ENCODE measurements at places on chromosomes 3 and 15.

- DNase-seq = no peak
These were observed 36.1 kb downstream of the SELENOT start for GRCh38 chr3:150639262-150639661.

DNA sequence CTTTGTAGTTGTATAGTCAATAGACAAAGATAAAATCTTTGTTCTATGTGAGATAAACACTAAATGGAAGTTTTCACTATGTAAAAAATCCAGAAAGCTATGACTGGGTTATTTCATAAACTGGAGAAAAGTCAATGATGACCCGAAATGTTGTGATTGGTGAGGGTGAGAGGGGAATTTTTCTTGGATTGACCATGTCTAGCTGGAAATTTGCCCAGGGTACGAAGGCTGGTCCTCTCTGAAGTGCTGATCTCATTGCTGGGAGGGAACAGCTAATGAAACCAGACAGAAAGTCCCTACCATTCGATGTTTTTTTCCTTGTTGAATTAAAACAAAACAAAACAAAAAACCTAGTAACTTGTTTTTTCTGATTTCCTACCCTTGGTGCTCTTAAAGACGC, 14.3 kb downstream of the TPRG1 start:
- DNase-seq = no peak

DNA sequence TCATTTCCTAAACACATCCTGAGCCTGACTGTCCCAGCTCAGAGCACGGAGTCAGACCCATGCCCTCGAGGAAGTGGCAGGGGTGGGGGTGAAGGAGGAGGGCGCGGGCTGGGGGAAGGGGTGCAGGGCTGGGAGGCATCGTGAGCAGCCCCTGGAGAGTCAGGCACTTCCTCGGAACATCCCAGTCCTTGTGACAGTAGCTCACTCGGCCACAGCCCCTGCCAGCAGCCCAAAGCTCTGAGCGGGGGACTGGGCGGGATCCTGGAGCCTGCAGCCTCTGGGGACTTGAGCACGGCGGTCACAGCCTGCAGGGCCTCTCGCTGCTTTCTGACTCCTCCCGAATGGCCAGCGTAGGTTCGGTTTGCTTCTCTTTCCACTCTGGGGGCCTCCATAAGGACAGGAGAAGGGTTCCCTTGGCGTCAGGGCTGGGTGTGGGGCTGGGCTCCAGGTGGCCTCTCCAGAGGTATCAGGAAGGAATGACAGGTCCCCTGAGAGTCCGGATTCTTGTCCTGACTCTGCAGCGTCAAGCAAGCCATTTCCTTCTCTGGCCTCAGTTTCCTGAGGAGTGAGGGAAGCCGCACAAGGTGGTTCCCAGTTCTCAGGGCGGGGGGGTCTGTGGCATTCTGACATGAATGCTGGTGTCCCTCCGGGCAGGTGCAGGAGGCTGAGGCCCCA, 20.9 kb downstream of the PSTPIP1 start:
- DNase-seq = no peak

DNA sequence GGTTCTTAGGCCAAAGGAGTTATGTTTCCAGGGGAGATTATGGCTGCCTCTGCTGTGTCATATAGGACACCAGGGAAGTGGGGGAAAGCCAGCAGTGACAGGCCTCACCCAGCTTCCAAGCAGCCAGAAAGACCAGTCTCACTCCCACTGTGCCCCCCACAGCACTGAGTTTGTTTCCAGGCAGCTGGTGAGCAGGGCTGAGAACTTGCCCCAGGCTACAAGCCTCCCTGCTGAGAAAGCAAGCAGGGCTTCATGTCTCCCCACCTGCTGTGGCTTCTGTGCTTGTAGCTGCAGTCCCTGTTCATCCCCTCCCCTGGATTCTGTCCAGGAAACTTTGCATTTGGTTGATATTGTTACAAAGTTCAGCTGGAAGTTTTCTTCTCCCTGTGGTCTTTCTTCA, 376.3 kb downstream of the PDCD6IP start:
- DNase-seq = no peak

GRCh38 chr3:28940530-28940929, 340.3 kb upstream of the RBMS3 start:
- DNase-seq = no peak

- DNase-seq = no peak
These were observed 315.6 kb upstream of the ATP10A start for GRCh38 chr15:26178640-26179220.

GRCh38 chr3:130916507-130917167, 22.8 kb downstream of the ATP2C1 start:
- DNase-seq = no peak

- no peak for DNase-seq
These were observed 1.4 kb upstream of the BHLHE40 start for GRCh38 chr3:4977853-4978203.

- no peak for DNase-seq
These were observed 695.5 kb downstream of the EPHA3 start for GRCh38 chr3:89802881-89803280.

DNA sequence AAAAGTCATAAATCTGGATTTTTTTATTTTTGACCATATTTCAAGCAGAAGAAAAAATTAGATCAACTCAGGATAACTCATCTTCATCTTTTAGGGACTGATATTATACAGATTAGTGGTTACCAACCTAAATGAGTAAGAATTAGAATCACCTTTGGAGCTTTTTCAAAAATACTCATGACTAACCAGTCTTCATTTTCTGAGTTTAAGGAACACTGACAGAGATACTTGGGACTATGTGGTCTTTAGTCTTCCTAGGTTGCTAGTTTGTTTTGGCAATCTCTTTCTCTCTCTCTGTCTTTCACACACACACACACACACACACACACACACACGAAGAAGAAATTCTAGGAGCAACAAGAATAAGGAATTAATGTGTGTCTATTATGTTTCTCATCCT, 50.1 kb downstream of the TMOD3 start:
- no peak for DNase-seq

DNA sequence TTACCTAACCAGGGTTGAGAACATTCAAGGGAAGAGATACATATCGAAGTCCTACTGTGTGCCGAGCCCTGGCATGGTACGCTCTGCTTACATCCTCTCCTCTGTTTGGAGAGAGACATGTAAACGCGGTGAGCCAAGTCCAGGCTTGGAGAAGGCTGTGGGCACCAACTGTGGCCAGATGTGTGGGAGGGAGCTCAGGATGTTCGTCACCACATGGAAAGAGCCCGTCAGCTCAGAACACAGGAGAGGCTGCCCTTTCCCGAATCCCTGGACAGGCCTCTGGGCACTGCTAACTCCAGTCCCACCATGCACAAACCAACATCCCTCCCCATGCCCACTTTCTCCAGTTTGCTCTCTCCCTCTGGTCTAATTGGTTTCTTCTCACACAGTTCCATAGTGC, 43.0 kb downstream of the MESD start:
- DNase-seq = no peak

DNA sequence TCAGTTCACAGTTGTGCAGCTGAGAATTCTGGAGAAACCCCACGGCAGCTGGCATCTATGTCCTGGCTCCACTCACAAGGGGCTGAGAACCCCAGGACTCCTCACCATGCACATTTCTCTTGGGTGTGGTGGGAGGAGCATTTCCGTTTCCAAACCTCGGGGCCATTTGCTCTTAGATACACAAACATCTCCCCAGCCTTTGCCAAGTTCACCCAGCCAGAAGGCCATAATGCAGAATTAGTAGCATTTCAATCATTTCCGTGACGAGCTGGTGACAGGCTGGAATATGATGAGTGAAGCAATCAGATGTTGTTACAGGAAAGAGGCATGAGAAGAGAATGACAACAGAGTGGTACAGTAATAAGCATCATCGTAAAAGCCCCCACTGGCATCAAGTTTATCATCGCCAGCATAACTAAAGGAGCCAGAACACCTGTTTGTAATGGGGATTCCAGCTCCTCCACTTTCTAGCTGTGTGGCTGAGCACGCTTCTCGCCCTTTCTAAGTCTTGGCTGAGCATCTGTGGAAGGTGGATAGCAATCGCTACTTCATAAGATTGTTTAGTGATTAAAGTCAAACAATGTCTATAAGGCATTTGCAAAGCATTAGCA, 82.0 kb downstream of the LIPC start:
- DNase-seq = no peak

- DNase-seq = no peak
These were observed 193.5 kb downstream of the TNIK start for GRCh38 chr3:171266740-171267073.

- DNase-seq = no peak
These were observed 129.2 kb downstream of the CCNL1 start for GRCh38 chr3:157030712-157031111.

DNA sequence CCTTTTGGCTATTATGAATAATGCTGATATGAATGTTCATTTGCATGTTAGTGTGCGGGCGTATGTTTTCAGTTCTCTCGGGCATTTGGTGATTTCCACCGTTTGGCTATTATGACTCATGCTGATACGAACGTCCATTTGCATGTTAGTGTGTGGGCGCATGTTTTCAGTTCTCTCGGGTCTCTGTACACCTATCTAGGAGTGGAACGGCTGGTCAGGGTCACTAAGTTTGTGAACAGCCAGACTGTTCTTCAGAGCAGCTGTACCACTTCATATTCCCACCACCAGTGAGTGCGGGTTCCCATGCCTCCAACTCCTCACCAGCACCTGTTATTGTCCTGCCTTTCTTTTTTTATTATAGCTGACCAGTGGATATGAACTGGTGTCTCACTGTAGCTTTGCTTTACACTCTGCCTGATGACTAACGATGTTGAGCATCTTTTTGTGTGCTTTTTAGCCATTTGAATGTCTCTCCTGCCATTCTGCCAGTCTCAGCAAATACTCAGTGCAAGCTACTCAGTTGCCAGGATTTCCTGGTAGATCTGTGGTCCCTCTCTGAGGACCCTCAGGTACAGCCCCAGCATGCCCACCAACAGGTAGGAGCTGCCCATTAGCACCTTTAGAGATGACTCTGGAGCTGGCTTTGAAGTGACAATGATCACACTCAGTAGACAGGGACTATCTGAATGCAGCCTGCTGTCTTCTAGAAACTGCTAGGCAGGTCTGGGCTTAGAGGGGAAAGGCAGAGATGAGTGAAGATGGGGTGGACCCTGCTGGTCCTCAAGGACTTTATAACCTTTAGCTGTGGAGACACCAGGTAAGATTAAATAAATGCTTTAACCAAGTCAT, 141.1 kb downstream of the XXYLT1 start:
- DNase-seq = no peak

DNA sequence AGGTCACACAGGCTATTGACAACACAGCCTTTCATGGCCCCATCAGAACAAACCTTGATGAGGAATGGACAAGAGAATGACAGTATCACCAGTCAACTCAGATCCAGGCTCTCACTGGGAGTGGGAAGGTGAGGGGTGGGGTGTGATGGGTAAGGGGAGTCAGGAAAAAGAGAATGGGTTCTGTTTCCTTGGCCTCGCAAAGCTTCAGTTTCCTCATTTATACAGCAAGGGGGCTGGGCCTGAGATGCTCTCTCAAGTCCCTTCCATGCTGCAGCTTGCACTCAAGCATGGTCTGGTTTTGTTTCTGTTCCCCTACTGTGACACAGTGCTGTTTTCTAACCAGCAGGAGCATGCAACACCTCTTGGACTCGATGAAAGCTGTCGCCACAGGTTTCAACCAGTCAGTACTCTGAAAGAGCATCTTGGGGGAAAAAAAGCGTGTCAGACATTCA, 65.7 kb upstream of the IL12A start:
- no peak for DNase-seq

- no peak for DNase-seq
These were observed 10.8 kb downstream of the LYSMD4 start for GRCh38 chr15:99722406-99722805.

GRCh38 chr3:172586436-172586835, 63.2 kb upstream of the TNFSF10 start:
- DNase-seq = no peak

DNA sequence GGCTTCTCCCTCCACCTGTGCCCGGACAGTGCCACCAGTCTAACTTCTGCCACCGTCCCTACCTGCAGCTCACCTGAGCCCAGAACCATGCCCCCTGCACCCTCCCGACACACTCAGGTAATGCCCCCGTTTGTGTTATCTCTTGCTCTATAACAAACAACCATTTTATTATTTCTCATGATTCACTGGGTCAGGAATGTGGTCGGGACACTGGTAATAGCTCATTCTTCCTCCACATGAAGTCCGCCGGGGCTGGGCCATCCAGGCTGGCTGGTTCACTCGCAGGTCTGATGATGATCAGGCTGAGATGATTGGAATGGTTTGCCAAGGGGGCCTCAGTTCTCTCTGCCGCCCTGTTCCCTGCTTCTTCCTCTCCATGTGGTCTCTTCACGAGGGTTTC, 20.3 kb upstream of the NR2E3 start:
- DNase-seq = no peak

GRCh38 chr3:119427669-119428068, 35.7 kb downstream of the TMEM39A start:
- no peak for DNase-seq

- no peak for DNase-seq
These were observed 2.5 kb downstream of the SCAMP2 start for GRCh38 chr15:74870436-74871215.

- no peak for DNase-seq
These were observed 254.2 kb upstream of the NR2F2 start for GRCh38 chr15:96076350-96076749.

GRCh38 chr3:52391096-52391495, 53.8 kb downstream of the SEMA3G start:
- no peak for DNase-seq

GRCh38 chr3:168881804-168882203, 781.7 kb downstream of the MECOM start:
- DNase-seq = no peak

- no peak for DNase-seq
These were observed 967.7 kb downstream of the AGBL1 start for GRCh38 chr15:87047203-87047965.

- no peak for DNase-seq
These were observed 35.0 kb upstream of the ARID3B start for GRCh38 chr15:74505837-74506514.

GRCh38 chr3:179811321-179812095, 158.7 kb downstream of the USP13 start:
- no peak for DNase-seq

DNA sequence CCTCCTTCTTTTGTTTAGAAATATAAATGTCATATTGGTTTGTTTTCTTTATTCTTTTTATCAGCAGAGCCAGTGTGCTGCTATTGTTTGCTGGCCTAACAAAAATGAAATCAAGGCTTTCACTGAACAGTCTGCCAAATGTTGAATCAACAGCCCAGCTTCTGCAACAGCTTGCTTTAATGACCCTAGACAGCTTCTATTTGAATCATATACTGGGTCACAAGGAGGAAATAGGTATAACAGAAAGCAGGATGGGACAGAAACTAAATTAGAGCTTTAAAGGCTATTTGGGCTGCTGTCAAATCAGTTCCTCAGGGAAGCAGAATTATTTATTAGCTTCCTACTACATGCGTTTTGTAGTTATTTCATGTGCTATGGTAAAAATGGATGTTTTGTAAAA, 12.1 kb upstream of the DNAJC13 start:
- DNase-seq = no peak

- DNase-seq = peak; percentile 17
These were observed 24.7 kb downstream of the GPR15 start for GRCh38 chr3:98556164-98557130.

Measured in activated CD8-positive, alpha-beta memory T cell treated with anti-CD3 and anti-CD28 coated beads for 1 hour (primary cell).